AG04450 (cell line): ENCODE measurements at places on chromosomes 6 and 20. TPM values are rescaled to one million over a fixed set of nuclear protein-coding genes. Genes with fewer than 3 reads are reported as not detected.

ARMC2 gene
- 4.2 and 5.1 TPM in 2 replicates for polyA plus RNA-seq

- DNase-seq, result no peak
These were observed 67.7 kb downstream of the RPP40 start for GRCh38 chr6:4935975-4936680.

DNA sequence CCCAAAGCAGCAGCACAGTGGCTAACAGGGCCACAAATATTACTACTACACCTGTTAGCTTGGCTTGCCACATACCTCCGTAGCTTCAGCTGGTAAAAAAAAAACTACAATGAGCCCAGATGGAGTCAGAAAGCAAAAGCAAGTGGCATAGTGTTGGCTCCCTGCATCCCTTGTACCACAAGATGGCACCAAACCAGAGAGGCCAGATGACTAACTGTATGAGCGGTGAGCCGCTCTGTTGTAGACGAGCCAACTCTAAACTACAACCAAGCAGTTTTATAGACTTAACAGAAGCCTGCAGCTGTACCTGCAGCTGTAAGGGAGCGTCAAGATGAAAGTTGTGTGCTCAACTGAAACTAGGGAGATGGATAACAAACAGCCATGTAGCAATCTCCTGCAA is 84.5 kb upstream of the MCHR2 start:
- no peak for DNase-seq

- DNase-seq, result no peak
These were observed at the start of gene MCCD1 for GRCh38 chr6:31528821-31529328. MCCD1 (plus strand) TSS chr6:31528962; CDS start chr6:31529015, 53 bp downstream.

ETV7 gene
- polyA plus RNA-seq, result 0.41 and 0.81 TPM in 2 replicates

ADAM33 gene
- 16.3 and 18.3 TPM in 2 replicates for polyA plus RNA-seq
